ENCODE measurements at places on chromosomes 7 and 10.

GRCh38 chr7:50412973-50413372, 37.2 kb downstream of the FIGNL1 start:
- DNase-seq, result no peak

DNA sequence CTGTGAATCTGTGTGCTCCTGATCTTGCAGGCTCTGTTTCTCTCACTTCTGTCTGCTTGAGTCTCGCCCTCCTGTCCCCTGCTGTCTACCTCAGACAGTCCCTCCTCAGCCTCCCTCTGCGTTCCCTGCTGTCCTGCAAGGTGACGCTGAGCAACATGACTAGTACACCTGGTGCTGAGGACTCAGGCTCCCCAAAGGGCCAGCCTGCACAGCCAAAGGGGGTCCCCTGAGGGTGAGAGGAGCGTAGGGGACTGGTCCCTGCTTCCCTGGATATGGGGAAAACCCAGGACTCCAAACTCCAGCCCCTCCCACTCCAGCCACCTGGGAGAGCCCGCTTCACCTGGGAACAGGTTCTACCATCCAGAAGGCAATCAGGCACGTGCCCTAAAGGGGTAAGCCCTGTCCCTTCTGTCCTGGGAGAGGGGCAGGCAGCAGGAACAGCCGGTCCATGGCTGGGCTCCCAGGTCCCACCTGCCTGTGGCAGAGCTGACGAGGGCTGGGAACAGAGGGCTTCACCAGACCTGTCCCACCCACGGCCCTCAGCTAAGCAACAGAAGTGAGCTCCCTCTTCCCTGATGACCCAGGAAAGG, 156.5 kb downstream of the UBE2H start:
- no peak for DNase-seq

DNA sequence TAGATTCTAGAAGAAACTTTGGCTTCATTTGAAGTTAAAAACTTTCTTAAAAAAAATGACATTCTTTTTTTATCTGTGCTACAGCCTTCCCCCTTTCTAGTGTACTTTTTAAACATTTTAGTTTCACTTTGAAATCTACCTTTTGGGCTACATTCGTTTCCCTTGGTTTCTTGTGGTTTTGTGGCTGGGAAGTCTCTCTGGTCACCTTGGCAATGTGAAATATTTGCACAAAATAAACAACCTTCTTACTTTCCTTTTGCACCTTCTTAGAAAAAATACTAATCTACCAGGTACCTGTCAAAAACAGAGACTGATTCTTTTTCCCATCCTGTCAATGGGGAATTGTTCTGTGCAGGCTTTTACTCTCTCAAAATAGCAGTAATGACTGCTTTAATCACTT, 350.2 kb downstream of the GATA3 start:
- no peak for DNase-seq

- no peak for DNase-seq
These were observed 32.3 kb upstream of the PPIF start for GRCh38 chr10:79314761-79315601.

DNA sequence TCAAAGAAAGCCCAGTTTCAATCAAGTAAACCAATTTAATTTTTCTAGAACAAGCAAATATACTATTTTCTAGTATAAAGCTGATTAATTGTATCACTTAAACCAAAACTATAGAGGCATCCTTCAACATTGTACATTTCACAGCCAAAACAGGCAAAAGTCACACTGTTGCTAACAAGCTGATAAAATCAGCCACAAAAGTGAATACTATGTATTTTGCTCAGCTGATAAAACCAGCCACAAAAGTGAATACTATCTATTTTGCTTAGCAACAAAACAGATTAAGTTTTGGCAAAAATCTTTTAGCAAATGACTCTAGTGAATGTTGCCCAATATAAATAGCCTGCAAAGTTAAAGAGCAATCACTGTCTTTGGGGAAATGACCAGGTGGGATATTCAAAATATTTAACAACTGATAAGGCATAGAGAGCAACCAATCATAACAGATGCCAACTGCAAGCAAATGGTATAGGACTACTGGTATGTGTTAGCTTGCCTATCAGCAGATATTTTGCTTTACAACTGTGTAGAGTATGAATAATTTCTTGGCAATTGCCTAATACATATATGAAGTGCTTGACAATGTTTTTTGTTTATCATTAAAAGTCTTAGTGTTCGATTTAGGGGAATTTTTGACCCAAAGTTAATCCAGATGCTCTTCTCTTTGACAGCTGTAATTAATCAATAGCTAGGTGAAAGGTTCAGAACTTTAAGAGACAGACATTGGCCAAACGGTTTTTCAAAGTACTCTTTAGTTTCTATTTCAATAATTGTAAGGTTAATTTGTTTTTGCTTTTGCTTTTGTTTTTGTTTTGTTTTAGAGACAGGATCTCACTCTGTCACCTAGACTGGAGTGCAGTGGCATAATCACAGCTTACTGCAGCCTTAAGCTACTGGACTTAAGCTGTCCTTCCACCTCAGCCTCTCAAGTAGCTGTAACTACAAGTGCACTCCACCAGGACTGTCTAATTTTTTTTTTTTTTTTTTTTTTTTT, 44.4 kb upstream of the SP4 start:
- no peak for DNase-seq

GRCh38 chr7:74003621-74004020, 24.4 kb upstream of the ELN start:
- DNase-seq, result no peak

- no peak for DNase-seq
These were observed 50.8 kb upstream of the BTRC start for GRCh38 chr10:101303087-101303703.

GRCh38 chr7:40799-41750, 151.3 kb upstream of the FAM20C start:
- DNase-seq, result no peak

GRCh38 chr7:126958367-126958766, 294.4 kb downstream of the GRM8 start:
- no peak for DNase-seq
